Occipital lobe (tissue), 3 donors: ENCODE measurements at places on chromosomes 12 and 14.
A peak's percentile ranks its signal among the peaks of the same experiment; 100 is the strongest.

DNA sequence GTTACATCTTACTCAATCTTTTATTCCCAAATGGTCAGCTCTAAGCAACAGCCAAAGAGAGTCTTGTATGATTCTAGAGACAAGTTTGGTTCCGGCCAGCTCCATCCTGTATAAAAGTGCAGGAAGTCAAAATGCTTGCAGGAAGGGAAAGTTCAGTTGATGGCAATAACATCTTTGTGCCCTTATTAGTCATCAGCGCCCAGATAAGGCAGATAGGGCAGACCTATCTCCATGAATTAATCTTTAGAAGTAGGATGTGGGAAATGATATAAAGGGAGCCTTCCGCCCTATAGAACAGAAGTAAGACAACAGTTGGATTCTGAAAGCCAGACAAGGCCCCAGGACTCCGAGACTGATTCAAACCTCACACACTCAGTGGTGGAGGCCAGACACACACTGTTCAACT is 6.4 kb downstream of the GNS start:
- no peak for DNase-seq

DNA sequence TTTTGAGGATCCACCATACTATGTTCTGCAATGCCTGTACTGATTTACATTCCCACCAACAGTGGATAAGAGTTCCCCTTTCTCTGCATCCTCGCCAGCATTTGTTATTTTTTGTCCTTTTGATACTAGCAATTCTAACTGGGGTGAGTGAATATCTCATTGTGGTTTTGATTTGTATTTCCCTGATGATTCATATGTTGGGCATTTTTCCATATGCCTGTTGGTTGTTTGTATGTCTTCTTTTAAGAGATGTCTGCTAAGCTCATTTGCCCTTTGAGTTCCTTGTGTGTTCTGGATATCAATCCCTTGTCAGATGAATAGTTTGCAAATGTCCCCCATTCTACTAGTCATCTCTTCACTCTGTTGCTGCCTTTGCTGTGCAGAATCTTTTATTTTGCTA is 49.0 kb upstream of the MSRB3 start:
- DNase-seq, result no peak

- no peak for DNase-seq
Measured at GRCh38 chr14:55298500-55298822, 27.2 kb downstream of the FBXO34 start.

- no peak for DNase-seq
Measured at GRCh38 chr12:108152170-108152538, 23.1 kb downstream of the WSCD2 start.

- no peak for DNase-seq
Measured at GRCh38 chr14:75234173-75235115, 44.2 kb upstream of the FOS start.

DNA sequence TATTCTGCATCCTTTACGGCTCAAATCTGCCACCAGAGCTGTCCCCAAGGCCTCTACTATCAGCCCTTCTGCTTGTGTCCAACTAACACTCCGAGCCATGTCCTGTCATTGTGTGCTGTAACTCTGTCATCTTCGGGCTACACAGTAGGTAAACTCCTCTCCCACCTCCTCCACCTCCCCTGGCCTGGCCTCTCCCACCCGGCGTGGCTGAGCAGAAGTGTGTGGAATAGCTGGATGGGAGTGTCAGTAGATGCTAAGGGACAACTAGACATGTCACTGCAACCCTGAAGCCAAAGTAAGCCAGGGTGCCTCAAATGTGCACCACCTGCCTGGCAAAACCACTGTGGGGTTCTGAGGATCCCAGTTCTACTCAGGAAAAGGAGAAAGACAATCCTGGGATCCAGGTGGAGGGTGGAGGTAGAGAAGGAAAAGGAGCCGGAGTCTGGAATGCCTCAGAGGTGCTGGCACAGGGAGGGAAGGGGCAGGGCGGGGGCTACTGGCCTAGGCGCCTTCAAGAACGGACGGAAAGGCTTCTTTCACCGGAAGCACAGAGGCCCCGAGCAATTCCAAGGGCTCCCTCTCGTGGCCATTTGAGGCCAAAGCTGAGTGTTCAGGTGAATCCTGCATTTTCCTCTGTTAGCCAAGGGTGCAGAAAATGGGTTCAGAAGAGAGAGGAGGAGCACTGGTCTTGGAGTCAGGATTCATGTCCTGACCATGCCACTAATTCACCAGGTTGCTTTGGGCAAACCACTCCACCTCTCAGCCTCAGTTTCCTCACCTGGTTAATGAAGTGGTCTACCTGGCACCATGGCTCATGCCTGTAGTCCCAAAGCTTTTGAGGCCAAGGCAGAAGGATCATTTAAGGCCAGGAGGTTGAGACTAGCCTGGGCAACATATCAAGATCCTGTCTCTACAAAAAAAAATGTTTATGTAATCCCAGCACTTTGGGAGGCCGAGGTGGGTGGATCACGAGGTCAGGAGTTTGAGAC is 20.5 kb upstream of the FAM181A start:
- DNase-seq, result no peak

- DNase-seq, result no peak
Measured at GRCh38 chr12:122891661-122892525, 4.0 kb downstream of the VPS37B start.

DNA sequence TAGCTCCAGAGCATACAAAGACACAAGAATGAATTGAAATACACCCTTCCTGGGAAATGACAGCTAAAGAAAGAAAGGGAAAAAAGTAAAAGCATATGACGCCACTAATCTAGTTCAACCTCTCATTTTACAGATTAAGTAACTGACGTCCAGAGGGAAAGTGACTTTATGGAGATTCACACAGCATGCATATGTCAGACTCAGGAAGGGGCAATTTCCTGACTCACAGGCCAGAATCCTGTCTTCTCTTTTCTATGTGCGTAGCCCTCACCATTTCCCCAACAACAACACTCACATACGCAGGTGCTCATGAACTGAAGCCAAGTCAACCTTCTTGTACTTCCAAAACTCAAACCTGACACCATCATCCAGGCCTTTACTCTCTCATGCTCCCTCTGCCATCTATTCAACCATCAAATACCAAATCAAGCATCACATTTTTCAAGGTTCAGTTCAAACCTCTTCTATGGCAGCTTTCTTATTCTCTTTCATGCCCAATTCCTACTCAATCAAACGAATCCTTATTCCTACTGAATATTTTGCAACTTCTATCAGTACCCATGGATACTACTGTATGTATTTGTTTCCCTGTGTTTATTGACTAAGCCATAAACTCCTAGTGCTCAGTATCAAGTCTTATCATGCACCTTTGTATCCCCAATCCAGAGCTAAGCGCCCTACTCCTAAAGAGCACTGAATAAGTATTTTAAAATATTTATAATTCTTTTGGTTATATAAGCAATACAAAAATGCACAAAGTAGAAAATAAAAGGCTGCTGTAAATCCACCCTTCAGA is 52.8 kb downstream of the STXBP6 start:
- DNase-seq, result no peak

DNA sequence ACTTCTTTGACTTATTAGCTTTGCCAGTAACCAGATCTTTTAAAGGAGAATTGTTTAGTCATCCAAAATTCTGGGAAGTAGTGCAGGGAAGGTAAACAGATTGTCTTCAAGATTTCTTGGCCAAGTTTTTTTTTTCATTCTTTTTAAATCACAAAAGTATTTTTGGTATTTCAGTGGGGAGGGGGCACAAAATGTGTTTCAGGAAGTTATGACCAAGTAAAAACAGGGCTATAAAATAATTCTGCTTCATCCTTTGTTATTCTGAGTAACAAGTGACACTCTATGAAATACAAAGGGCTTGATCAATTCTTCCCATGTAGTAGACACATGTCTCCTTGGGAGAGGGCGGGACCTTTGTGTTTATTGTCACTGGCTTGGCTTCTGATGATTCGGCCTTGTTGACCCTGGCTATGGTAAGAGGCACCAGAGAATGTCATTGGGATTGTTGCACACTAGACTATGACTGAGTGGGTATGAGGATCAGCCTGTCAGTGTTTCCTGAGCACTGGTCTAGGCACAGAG is 55.4 kb downstream of the SUSD6 start:
- no peak for DNase-seq

DNA sequence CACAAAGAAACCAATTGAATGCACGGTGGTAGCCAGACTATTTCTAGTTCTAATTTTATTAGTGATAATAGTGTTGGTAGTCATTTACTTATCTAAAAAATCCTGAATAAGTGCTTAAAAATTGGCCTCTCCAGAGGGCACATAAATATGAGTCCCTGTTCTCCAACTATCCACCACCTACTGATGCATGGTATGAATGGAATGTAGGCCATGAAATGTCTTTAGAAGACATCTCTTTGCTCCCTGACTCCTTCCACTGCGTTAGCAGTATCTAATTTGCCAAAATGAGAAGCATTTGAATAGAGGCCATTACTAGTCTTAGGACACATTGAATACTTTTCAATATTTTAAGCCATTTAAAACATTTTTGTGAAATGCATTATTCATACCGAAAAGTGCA is 261.7 kb downstream of the LRFN5 start:
- no peak for DNase-seq

- DNase-seq, result no peak
Measured at GRCh38 chr14:105088812-105089745, 23.8 kb upstream of the GPR132 start.

GRCh38 chr14:52551696-52552062 is 626 bp downstream of the TXNDC16 start:
- peak; percentile 10 for DNase-seq

GRCh38 chr14:45332360-45332988 is 79.5 kb upstream of the MIS18BP1 start:
- DNase-seq, result no peak

DNA sequence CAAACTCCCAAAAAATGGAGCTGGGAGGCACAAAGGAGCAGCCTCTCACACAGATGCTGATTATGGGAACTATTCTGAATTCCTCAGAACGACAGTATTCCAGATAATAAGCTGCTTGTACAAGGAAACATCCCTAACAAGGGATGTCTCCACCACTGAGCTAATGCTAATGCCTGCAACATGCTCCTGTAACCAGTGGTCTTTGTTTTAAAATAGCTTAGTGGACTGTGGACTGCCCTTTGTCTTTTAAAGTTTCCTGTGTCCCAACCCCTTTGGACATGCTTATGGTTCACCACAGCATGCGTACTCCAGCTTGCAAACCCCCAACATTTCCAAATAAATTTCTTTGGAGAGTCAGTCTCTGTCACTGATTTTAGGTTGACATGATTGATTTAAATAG is 16.4 kb upstream of the PITPNM2 start:
- DNase-seq, result no peak

DNA sequence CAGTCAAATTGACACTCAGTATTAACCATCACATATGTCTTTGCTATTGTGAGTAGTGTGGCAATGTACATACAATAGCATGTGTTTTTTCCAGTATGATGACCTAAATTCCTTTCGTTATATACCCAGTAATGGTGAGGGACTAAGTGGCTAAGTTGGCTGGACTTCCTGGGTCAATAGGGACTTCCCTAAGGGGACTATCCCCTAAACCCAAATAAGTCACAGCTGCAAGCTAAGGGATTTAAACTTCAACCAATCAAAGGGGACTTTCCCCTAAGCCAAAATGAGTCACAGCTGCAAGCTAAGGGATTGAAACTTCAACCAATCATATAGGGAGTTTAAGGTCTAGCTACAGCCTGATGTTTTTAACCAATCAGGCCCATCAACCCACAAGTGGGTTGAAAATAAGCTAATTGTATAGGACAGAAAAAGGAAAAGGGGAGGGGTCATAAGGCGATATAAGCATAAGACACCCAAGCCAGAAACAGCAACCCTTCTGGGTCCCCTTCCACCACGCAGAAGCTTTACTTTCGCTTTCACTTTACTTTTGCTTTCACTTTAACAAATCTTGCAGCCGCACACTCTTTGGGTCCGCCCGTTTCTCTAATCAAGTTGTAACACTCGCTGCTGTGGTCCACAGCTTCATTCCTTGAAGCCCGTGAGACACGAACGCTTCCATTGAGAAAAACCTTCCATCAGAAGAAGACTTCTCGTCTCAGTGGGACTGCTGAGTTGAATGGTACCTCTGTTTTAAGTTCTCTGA is 404.4 kb downstream of the FLRT2 start:
- DNase-seq, result no peak
